ENCODE measurements at places on chromosomes 7 and 10.

DNA sequence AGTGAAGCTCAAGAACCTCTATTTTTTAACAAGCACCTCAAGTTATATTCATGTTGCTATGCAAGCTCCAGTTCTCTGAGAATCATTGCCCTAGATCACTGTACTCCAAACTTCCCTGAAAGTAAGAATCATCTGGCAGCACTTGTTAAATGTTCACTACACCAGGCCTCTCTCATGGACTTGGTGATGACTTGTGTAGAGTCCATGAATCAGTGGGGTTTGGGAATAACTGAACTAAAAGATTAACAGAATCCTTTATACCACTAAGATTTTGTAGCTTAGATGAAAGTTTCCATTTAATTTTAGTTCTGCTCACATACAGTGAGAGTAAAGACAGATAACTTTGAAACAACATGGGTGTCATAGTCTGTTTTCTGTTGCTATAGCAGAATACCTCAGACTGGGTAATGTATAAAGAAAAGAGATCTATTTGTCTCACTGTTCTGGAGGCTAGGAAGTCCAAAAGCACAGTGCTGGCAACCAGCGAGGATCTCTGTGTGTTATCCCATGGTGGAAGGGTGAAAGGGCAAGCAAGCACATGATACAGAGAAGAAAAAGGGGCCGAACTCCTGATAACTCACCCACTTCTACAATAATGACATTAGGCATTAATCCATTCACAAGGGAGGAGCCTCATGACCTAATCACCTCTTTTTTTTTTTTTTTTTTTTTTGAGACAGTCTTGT lies 27.9 kb upstream of the AOAH start:
- H3K27ac ChIP-seq = no peak overlapping the region
- H3K27me3 ChIP-seq = no peaks in the 10 kb centered on the region
- H3K4me1 ChIP-seq = no peaks in the 10 kb centered on the region
- H3K4me3 ChIP-seq = no peak overlapping the region

DNA sequence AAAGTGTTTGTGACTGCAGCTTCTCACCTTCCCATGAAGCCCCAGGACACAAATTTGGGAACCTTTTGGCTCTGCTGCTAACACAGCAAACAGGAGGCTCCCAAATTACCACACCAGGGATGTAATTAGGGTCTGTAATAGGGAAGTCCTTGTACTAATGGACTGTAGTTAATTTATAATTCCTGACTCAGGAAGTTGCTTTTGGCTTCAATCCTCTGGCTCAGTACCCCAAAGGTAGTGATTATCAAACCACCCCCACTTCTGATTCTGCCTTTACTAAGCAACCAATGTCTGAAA lies 3.8 kb upstream of the MALSU1 start:
- H3K4me3 ChIP-seq = no peak overlapping the region
- H3K27ac ChIP-seq = no peak overlapping the region
- DNase-seq = no peak
- H3K27me3 ChIP-seq = peaks cover 3% of the 10 kb centered on the region
- no peaks in the 10 kb centered on the region for H3K36me3 ChIP-seq

- H3K27ac ChIP-seq = no peak overlapping the region
- no peak overlapping the region for H3K4me3 ChIP-seq
- H3K27me3 ChIP-seq = no peaks in the 10 kb centered on the region
- no peak for DNase-seq
Measured at GRCh38 chr7:66741-67140, 125.6 kb upstream of the FAM20C start.

DNA sequence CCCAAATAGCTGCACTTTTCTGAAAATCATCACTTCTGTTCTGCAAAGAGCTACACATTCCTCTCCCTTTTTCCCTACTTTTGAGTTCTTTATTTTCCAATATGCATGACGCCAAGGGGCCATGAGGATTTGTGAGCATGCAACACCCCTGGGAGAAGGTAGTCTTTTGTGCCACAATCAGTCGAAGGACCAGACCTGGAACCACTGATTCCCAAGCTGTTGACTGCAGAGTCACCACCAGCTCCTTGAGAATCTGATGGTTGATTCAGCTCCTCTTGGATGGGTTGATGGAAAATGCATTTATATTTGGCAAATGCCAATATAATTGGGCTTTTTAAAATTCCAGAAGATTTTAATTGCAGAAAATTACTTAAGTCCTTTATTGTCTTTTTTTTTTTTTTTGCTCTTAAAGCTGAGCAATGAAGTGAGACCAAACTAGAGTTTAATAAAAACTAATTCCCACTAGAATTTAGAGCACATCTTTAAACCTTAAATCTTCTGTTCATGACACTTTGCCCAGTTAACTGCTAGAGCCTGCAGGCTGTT lies 554.1 kb downstream of the TNS3 start:
- H3K27me3 ChIP-seq = no peaks in the 10 kb centered on the region
- no peak for DNase-seq
- no peak overlapping the region for H3K27ac ChIP-seq
- H3K36me3 ChIP-seq = no peaks in the 10 kb centered on the region
- H3K4me1 ChIP-seq = peaks cover 17% of the 10 kb centered on the region
- no peak overlapping the region for H3K4me3 ChIP-seq

DNA sequence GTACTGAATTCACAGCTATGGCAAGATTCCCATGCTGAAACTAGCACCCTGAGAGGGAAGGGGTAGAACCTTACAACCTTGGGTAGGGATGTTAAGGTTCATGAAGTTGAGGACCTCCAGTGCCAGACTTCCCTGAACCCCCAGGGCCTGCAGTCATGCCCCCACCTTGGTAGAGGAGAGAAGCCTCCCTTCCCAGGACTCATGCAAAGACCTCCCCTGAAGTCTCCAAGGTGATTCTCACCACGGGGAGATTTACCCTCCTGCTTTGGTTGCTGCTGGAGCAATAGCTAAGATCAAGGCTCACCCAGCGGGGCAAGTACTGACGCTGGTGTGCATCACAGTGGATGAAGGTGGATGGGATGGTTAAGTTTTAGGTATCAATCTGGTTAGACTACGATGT lies 49.1 kb upstream of the PFKP start:
- H3K4me3 ChIP-seq = no peak overlapping the region
- no peak for DNase-seq
- H3K4me1 ChIP-seq = no peaks in the 10 kb centered on the region
- no peaks in the 10 kb centered on the region for H3K27me3 ChIP-seq

- H3K36me3 ChIP-seq = peaks cover 18% of the 10 kb centered on the region
- no peak for DNase-seq
- peak overlapping the region; percentile 96 for H3K27ac ChIP-seq
- H3K4me1 ChIP-seq = peaks cover 4% of the 10 kb centered on the region
- peak overlapping the region; percentile 83 for H3K4me3 ChIP-seq
Measured at GRCh38 chr7:92133133-92133736, 1.0 kb downstream of the CYP51A1 start.

DNA sequence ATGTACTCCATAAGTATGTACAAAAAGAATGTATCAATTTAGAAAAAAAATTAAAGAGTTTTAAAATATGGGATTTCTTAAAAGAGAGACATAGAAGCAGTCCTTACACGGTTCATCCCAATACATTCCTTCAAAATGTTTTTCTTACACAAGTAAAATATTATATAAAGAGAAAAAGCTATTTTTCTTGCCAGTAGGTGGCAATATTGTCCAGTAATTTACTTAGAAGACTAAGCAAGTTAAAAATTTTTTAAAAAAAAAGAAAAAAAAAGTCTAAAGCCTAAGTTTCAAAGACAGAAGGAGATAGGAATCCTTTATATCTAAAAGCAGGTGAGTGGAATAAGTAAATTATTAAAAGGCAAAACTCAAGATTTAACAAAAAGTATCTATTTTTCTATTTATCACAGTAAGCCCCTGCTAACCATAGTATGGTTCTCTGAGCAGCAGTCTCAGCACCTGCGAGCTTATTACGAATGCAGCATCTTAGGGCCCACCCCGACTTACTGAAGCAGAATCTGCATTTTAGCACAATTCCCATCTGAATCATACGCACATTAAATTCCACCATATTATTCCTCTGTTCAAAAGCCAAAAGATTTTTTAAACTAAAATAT lies 240.6 kb downstream of the DGKI start:
- no peak for DNase-seq
- H3K27me3 ChIP-seq = no peaks in the 10 kb centered on the region
- no peaks in the 10 kb centered on the region for H3K36me3 ChIP-seq
- no peak overlapping the region for H3K4me3 ChIP-seq
- no peaks in the 10 kb centered on the region for H3K4me1 ChIP-seq
- H3K27ac ChIP-seq = no peak overlapping the region

GRCh38 chr10:110307805-110308204 lies 3.1 kb upstream of the SMNDC1 start:
- H3K36me3 ChIP-seq = peaks cover 6% of the 10 kb centered on the region
- no peak overlapping the region for H3K4me3 ChIP-seq
- no peak for DNase-seq
- no peak overlapping the region for H3K27ac ChIP-seq

DNA sequence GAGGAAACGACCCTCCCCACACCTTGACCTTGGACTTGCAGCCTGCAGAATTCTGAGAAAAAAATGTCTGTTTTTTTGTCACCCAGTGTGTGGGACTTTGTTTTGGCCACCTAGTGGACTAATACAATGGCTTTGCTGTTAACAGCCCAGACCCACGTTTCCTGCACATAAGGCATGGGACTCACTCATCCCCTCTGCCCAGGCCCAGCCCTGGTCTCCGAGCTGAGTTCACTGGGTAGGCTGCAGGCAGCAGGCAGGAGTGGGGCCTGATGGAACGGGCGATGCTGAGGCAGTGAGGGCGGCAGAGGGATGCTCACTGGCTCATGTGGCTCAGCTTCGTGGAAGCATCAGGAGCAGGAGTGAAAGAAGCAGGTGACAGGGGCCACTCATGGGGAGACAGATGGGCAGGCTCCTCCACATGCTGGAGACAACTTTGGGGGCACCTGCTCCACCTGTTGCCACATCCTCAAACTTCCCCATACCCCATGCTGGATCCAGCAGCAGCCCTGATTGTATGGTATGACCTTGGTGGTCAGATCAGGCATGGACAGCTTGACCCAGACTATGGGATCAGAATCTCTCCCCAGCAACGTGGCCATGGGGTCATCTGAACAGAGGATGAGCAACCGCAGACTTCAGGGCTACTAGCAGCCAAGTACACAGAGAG lies 65.8 kb upstream of the ANTXRL start:
- no peaks in the 10 kb centered on the region for H3K27me3 ChIP-seq
- no peak for DNase-seq
- no peak overlapping the region for H3K4me3 ChIP-seq
- no peaks in the 10 kb centered on the region for H3K36me3 ChIP-seq

DNA sequence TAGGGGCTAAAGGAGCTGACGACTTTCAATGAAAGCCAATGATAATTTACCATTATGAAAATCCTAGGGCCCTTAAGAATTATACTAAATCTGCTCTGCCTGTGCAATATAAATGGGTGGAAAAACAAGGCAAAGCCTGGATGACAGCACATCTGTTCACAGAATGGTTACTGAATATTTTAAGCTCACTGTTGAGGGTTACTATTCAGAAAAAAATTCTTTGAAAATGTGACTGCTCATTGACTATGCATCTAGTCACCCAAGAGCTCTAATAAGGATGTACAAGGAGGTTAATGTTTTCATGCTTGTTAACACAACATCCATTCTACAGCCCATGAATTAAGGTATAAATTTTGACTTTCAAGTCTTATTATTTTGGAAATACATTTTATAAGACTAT lies 8.9 kb downstream of the DKK1 start:
- H3K27me3 ChIP-seq = no peaks in the 10 kb centered on the region
- no peak for DNase-seq
- no peaks in the 10 kb centered on the region for H3K36me3 ChIP-seq
- H3K4me3 ChIP-seq = no peak overlapping the region
- H3K27ac ChIP-seq = no peak overlapping the region

DNA sequence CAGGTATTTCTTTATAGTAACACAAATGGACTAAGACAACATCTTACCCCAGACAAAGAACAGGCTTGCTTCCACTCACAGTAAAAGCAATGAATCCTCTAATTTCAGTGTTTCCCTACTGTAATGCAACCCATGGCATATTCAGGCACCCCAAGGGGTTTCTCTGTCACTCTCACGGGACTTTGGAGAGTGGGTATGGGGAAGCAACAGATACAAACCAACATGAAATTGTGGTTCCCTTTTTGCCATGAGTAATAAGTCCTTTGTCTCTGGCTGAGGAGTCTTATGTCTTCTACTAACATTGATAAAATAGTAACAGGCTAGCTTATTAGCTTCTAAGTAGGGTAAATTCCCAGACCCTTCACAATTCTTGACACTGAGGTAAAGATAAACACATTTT lies 51.4 kb upstream of the AOAH start:
- DNase-seq = no peak
- no peaks in the 10 kb centered on the region for H3K27me3 ChIP-seq
- H3K36me3 ChIP-seq = no peaks in the 10 kb centered on the region
- H3K4me1 ChIP-seq = no peaks in the 10 kb centered on the region
- H3K27ac ChIP-seq = no peak overlapping the region
- no peak overlapping the region for H3K4me3 ChIP-seq

GRCh38 chr10:119872610-119872859 lies at the start of gene MCMBP:
TSS of gene MCMBP (minus strand) at chr10:119872843. CDS start at chr10:119872584, 259 bp downstream.
- peak within 1 kb of the TSS; percentile 93 for H3K27ac ChIP-seq
- no peak for DNase-seq
- no peaks in the 10 kb centered on the region for H3K27me3 ChIP-seq
- H3K4me1 ChIP-seq = peaks cover 19% of the 10 kb centered on the region
- H3K4me3 ChIP-seq = peak within 1 kb of the TSS; percentile 90

DNA sequence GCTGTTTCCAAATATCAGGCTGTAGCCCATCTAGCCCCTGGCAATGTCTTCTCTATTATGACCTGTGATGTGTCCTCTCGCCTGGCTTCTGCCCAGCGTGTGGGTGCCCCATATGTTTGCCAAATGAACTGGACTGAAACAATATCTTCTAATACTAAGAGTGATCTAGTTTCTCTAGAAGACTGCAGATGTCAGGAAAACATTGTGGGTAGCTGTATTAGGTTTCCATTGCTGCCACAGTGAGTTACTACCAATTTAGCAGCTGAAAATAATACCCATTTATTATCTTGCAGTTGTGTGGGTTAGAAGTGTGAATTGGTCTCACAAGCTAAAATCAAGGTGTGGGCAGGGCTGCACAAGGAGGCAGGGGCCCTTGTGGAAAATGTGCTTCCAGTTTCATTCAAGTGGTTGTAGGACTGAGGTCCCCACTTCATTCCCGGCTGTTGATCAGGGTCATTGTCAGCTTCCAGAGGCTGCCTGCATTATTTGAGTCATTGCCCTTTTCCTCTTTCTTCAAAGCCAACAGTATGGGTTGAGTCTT lies 202.8 kb upstream of the BMPER start:
- H3K27ac ChIP-seq = no peak overlapping the region
- no peaks in the 10 kb centered on the region for H3K36me3 ChIP-seq
- no peaks in the 10 kb centered on the region for H3K27me3 ChIP-seq
- DNase-seq = no peak
- no peak overlapping the region for H3K4me3 ChIP-seq
- H3K4me1 ChIP-seq = no peaks in the 10 kb centered on the region

DNA sequence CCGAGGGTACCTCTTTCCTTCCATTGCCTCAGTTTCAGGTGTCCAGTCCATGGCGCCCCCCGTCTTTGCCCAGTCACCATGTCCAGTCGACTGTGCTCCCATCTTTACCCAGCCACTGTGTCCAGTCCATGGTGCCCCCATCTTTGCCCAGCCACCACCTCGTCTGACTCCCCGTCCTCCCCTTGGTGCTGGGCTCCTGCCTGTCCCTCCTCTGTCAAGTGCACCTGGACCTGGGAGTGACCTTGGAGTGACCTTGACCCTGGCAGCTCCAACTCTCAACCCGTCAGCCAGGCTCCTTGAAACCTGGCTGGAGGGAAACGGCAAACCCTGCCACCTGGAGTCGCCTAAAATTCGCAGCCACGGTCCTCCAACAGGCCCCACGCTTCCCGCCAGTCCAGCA lies 180.2 kb downstream of the ADARB2 start:
- H3K36me3 ChIP-seq = no peaks in the 10 kb centered on the region
- DNase-seq = peak; percentile 37
- H3K27me3 ChIP-seq = peaks cover 5% of the 10 kb centered on the region
- H3K27ac ChIP-seq = no peak overlapping the region
- no peaks in the 10 kb centered on the region for H3K4me1 ChIP-seq

- no peaks in the 10 kb centered on the region for H3K36me3 ChIP-seq
- no peaks in the 10 kb centered on the region for H3K4me1 ChIP-seq
- H3K4me3 ChIP-seq = no peak overlapping the region
- DNase-seq = no peak
Measured at GRCh38 chr10:47351899-47352815, 4.0 kb downstream of the RBP3 start.

Data from heart left ventricle (tissue), 16 donors.